ENCODE measurements at places on chromosomes 4 and X. TPM values are rescaled to one million over a fixed set of nuclear protein-coding genes. Genes with fewer than 3 reads are reported as not detected.

DNA sequence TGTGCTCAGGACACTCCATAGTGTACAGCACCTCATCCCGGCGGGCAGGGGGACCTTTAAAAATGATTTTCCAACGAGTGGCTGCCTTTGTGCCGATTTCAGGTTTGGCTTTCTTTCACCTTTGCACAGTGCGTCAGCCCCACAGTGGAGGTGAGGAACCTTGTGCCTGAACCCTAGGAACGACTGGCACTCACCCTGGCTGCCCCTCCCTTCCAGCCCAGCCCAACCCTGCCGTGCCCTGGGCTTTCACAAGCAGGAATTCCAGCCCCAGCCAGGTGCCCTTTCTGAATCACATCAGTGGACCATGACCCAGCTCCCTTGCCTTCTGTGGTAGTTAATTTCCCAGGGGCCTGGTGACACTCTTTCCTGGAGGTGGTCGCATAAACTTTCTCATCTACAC is 1.3 kb downstream of the TMEM164 start:
- DNase-seq: peak; percentile 80

GRCh38 chrX:104707572-104707971 is 141.6 kb downstream of the IL1RAPL2 start:
- no peak for DNase-seq

- DNase-seq: no peak
Observed at GRCh38 chr4:5865896-5866599, 26.8 kb downstream of the CRMP1 start.

GRCh38 chrX:107102980-107103379 is 15.6 kb downstream of the RBM41 start:
- DNase-seq: no peak

GRCh38 chr4:136516371-136516770 is 1015.9 kb downstream of the PCDH18 start:
- no peak for DNase-seq

DNA sequence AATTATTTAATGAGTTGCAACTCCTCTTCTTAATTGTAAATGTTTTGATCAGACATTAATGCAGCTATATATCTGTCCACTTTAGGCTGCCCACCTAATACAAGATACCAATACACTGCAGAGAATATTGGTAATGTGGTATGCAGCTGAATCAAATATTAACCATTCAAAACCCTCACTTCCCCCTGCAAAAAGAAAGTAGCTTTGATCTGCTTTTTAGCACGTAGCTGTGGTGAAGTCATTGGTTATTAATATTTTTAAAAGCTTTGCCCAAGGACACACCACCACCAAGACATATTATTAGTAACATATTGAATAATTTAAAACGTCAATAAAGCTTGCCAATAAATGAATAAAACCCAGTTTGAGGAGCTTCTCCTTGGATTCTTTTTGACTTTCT is 28.6 kb upstream of the CYP2U1 start:
- DNase-seq: no peak

DNA sequence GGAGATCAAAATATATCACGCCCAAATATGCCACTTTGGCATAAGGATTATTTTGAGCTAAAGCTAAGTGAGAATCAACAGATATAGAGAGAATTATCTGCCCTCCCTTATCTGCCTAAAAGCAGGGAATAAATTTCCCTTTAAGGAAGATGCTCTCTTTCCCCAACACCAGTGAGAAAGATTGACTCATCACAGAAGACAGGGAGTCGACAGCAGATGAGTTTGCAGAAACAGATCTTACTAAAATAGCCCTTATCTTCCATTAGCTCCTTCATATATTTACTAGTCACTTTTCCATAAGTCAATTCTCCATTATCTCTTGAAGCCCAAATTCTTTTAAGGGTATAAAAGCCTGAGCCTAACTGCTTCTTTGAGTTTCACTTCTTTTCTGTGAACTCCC is 156.6 kb downstream of the CAMK2D start:
- DNase-seq: no peak

DNA sequence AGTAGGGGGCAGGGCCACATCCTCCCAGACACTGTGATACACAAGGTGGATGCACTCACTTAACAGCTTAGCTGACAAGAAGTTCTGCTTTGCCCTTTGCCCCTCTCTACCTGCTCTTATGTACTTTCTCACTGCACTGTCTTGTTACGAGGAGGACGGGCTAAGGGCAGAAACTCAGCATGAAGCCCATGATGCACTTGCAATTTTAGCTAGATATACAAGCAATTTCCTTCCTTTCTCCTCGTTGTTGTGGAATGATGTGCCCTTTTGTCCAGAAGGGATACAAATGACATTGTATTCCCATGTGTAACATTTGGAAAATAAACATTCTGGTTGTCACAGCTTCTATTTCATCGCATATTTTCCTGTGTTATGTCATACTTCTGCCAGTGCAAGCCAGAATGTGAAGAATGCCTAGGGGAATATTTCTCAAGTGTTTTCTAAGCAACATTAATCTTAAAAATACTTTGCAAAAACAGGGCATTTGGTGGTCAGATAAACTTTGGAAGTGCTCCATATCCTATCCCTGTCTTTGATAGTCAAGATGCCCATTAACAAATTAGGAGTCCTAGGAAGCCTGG is 47.2 kb downstream of the MAOA start:
- peak; percentile 49 for DNase-seq

The ARHGAP10 gene
- 7.1 TPM for total RNA-seq

The FGF13 gene
- total RNA-seq: 2.1 TPM

The GLOD5 gene
- 9.0 TPM for total RNA-seq

The PCSK1N gene
- total RNA-seq: 6.0 TPM

The MAGEB10 gene
- total RNA-seq: not detected
